ENCODE measurements at places on chromosomes 13 and 19. TPM values are rescaled to one million over a fixed set of nuclear protein-coding genes. Genes with fewer than 3 reads are reported as not detected.
A peak's percentile ranks its signal among the peaks of the same experiment; 100 is the strongest.

CGB5 gene
- not detected for polyA plus RNA-seq

DNA sequence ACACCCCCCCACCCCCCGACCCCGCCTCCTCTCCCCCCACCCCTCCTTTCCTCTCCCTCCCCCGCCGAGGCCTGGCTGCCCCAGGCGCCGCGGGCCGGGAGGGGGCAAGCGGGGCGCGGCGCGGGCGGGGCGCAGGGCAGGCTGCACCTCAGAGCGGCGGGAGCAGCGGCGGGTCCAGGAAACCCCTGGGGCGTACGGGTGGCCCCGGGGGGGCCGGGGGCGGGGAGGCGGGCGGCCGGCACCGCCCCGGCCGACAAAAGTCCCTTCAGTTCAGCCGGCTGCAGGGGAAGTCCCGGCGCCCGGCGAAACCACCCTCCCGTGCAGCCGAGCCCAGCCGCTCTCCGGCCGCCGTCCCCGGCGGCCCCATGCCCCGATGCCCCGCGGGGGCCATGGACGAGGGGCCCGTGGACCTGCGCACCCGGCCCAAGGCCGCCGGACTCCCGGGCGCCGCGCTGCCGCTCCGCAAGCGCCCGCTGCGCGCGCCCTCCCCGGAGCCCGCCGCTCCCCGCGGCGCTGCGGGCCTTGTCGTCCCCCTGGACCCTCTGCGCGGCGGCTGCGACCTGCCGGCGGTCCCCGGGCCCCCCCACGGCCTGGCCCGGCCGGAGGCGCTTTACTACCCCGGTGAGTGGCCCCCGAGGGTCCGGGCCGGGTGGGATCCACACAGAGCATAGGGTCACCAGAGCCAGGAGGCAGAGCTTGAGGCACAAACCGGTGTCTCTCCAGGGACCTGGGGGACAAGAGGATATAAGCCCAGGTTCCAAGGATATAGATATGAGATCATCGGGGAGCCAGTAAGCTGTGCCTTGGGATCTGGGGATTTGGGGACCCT, at the start of gene BCL3:
TSS of gene BCL3 (plus strand) at position 283 of the 829 bp plus-strand sequence. CDS start at position 366, 83 bp downstream.
- peak; percentile 84 for DNase-seq

DNA sequence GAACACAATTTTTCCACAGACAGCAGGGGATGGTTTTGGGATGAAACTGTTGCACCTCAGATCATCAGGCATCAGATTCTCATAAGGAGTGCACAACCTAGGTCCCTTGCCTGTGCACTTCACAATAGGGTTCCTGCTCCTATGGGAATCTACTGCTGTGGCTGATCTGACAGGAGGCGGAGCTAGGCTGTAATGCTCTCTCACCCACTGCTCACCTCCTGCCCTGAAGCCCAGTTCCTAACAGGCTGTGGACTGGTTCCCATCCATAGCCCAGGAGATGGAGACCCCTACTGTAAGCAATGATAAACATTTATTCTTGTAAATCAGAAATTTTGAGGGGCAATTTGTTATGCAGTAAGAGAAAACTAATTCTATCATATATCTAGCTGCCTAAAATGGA, 1234.7 kb downstream of the SLITRK1 start:
- DNase-seq = no peak

GRCh38 chr19:37829526-37829925, 50.1 kb upstream of the ZNF573 start:
- DNase-seq = no peak

DNA sequence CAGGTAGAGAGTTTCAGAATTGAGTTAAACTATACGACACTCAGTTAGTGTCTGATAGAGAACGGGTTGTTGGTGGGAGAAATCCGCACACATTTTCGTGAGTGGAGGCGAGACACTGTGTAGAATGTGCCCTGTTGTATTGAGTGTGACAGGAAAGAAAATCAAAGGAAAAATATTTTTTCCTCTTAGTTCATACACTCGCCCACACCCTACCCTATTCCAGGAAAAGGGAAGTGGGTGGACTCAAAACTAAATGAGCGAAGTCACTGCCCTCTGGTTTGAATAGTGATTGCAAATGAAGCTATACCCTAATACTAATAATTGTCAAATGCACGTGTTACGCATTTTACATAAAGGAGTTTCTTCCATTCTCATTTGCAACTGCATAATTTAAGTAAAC, 2.0 kb downstream of the ZNF347 start:
- DNase-seq = peak; percentile 5

CLDN10 gene
- 0.22 TPM for polyA plus RNA-seq

VSIG10L gene
- polyA plus RNA-seq = 1.6 TPM

GRCh38 chr19:17402982-17403855, 2.2 kb downstream of the BST2 start:
- DNase-seq = no peak

DNA sequence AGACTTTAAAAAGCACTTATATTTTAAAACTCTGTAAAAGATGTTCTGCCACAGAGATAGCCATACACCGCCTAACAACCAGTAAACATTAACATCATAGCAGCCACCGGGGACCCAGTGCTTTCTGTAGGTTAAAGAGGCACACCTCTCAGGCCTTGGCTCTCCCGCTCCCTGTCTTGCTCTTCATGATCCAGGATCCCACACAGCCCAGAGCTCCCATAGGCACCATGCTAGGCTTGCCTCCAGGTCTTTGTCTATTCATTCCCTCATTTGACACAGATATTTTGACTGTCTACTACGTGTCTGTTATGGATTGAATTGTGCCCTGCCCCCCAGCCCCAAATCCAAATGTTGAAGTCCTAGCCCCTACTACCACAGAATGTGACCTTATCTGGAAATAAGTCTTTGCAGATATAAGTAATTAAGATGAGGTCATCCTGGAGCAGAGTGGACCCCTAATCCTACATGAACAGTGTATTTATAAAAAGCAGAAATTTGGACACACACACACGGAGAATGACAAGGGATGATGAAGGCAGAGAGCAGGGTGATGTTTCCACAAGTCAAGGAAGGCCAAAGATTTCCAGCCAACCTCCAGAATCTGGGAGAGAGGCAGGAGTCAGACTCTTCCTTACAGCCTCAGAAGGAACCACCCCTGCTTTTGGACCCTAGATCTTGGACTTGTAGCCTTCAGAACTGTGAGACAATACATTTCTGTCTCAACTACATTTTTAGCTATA, 272.6 kb downstream of the DNAJC15 start:
- no peak for DNase-seq

TUBB4A gene
- polyA plus RNA-seq = 0.46 TPM

DNA sequence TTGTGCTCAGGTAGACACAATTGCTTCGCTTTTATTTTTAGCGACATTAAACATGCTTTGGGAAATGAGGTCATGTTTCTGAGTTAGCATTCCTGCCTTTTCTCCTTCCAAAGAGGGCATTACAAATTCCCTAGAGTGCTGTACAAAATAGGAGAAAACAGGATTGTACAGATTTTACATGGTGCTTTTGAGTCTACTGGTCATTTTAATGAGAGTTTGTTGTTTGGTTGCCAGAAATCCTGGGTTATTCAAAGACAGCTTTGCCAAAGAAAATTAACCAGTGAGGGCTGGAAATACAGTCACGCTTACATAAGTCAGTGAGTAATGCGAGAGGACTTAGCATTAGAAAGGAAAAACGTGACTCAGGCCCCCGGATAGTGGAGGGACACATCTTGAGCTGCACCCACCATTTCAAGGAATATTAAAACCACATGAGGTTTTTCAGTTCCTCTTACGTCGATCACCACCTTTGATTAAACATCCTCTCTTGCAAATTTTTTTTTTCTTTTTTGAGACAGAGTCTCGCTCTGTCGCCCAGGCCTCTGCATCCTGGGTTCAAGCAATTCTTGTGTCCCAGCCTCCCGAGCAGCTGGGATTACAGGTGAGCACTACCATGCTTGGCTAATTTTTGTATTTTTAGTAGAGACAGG, 55.4 kb downstream of the SACS start:
- DNase-seq = peak; percentile 51

- DNase-seq = no peak
Observed at GRCh38 chr19:18191640-18192062, 1.4 kb upstream of the MPV17L2 start.

TMEM38A gene
- polyA plus RNA-seq = 29.6 TPM

LRRC63 gene
- 0.15 TPM for polyA plus RNA-seq

DNA sequence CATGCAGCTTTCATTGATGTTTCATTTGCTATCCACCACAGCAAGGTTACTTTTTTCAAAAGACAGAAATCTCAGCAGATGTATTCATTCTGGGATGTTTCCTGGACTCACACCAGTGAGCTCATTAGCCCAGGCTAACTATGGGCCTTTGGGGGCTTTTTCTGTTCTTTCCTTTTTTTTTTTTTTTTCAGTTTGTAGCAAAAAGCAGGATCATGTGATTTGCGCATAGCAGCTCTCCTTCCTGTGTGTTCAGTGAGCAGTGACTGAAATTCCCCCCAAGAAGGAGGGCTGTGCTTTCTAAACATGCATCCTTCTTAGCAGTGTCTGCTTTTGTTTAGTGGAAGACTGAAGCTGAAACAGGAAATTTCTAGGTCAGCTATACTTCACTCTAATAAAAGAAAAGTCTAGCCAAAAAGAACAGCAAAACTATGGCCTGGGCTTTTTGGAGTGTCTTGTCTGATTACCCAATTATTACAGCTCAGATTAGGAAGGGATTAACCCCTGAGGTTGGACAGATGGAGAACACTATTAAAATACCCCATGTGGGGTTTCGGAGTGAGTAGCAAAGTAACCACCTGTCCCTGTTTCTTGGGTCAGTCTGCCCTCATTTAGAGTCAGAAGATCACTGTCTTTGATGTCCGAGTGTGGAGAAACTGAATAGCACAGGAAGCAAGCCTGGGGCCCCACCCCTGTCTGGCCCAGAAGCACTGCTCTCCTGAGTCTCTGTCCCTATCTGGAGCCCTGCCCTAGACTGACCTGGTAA, 8.9 kb upstream of the AMER2 start:
- no peak for DNase-seq

- DNase-seq = no peak
Observed at GRCh38 chr13:43195551-43195950, 172.2 kb downstream of the DNAJC15 start.

RASL11A gene
- polyA plus RNA-seq = 6.6 TPM
